Right atrium auricular region (tissue), 2 donors: ENCODE measurements at places on chromosomes 4 and X. TPM values are rescaled to one million over a fixed set of nuclear protein-coding genes. Genes with fewer than 3 reads are reported as not detected.

The FAM13A gene
- total RNA-seq, result 8.1 TPM

The F9 gene
- total RNA-seq, result not detected

The SPANXN3 gene
- not detected for total RNA-seq

The LETM1 gene
- total RNA-seq, result 32.1 TPM

The SATL1 gene
- 0.16 TPM for total RNA-seq

The GRIA3 gene
- total RNA-seq, result 1.0 TPM

The PDLIM3 gene
- 783 TPM for total RNA-seq

DNA sequence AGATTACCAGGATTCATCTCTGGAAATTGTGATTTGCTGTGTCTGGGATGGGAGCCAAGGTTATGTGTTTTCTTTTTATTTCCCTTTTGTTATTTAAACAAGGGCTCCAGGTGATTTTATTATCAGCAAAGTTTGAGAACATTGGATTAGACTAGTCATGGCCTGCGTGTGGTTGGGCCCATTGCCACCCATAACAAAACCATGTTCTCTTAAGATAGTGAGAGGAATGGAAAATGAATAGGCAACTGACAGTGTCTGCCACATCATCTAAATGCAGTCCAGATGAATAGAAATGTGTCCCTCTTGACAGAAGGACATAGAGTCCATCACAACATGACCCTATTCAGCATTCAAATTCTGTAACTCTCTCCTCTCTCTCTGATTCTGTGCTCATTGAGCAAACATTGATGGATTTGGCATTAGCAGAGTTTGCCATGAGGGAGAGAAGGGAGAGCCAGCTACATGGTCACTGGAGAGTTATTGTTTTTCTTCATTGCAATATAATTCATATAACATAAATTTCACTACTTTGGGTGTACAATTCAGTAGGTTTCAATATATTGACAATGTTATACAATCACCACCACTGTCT is 11.7 kb downstream of the XK start:
- DNase-seq, result no peak

GRCh38 chr4:42603862-42604261 is 53.0 kb downstream of the ATP8A1 start:
- no peak for DNase-seq

GRCh38 chr4:63580796-63581475 is 828.3 kb downstream of the TECRL start:
- no peak for DNase-seq

- DNase-seq, result no peak
Measured at GRCh38 chr4:177108708-177109107, 201.0 kb upstream of the NEIL3 start.

DNA sequence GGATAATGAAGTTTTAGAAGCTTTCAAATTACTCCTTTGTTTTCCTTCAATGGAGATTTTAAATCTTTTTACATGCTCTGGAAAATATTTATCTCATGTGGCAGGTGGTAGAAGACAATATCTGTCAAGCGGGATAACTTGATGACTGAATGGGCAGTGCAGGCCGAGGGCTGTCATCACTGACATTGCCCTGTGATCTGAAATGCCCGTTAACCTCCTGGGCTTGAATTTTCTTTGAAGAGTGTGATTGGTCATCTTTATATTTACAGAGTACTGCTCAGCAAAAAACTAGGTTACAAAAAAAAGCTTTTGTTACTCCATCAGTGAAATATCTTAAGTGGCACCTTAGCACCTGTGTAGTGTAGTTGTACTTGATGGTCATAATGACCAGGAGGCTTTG is 147.5 kb downstream of the GATB start:
- DNase-seq, result no peak

DNA sequence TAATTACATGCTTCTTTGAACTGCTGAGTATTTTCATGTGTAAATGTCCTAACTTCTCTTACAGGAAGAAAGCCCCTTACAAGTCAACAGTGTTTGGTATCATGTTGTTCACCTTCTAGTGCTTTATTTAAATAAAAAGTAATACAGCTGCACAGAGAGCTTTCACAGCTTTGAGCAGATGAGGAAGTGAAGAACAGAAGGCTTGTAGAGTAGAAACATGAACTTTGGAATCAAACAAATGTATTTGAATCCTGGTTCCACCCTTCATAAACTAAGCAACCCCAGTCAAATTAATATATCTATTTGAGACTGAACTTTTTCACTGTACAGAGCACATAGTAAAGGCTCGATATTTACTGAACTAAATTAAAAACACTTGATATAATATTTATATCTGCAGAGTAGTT is 120.5 kb downstream of the CAMK2D start:
- DNase-seq, result no peak

DNA sequence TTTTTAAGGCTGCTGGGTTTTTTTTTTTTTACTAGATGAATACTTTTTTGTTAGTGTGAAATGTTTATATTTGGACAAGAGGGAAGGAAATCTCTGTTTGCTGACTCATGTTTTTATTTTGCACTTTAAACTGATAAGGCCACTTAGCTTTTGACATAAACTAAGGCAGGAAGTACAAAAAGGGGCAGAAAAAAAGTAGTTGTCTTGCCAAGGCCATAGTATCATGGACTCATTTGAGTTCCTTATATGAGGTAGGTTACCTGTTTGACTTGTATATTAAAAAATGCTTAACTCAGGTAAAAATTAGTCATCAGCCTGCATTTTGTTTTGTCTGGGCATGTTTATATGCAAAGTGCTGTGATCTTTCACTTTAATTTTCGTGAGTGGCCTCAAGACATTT is 26.0 kb downstream of the SMAD1 start:
- no peak for DNase-seq

- no peak for DNase-seq
Measured at GRCh38 chrX:32530802-32531403, 680.4 kb downstream of the DMD start.

GRCh38 chr4:28548594-28548993 is 1688.0 kb downstream of the STIM2 start:
- DNase-seq, result no peak
